ENCODE measurements at places on chromosomes 13 and 19. TPM values are rescaled to one million over a fixed set of nuclear protein-coding genes. Genes with fewer than 3 reads are reported as not detected.

The ZNF433 gene
- total RNA-seq: 5.5 TPM

The CBY2 gene
- total RNA-seq: not detected

The IGFL2 gene
- total RNA-seq: not detected

The KIR2DL4 gene
- total RNA-seq: 0.41 TPM

The VAV1 gene
- total RNA-seq: not detected

The POSTN gene
- total RNA-seq: 26.5 TPM

The NCR1 gene
- total RNA-seq: not detected

The KLK4 gene
- not detected for total RNA-seq

The TMEM255B gene
- total RNA-seq: 64.3 TPM

Measured in glomerular endothelial cell (primary cell).